Hematopoietic multipotent progenitor cell treated with erythropoietin and hydrocortisone succinate and interleukin-3 and kit ligand, for 4 days (in vitro differentiated cells): ENCODE measurements at places on chromosomes 16 and 17.

- no peak for DNase-seq
These were observed 11.6 kb downstream of the KRTAP9-7 start for GRCh38 chr17:41287050-41287449.

DNA sequence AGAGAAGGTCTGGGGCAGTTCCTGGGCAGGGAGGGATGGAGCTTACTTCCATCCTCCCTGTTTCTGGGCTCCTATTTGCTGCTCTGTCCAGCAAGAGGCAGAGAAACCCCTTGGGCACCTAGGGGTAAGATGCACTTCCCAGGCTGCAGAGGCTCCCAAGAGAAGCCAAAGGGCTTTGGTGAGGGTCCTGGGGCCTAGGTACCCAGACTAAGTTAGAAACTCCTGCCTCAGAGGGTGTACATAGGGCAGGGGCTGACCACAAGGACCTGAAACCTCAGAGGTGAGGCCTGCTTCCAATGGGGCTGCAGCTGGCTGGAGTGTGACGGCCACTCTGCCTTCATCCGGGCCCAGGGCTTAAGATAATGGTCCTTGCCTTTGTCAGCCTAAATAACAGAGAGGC, 1.6 kb upstream of the ARMC7 start:
- no peak for DNase-seq

GRCh38 chr17:9371019-9371418, 204.6 kb downstream of the STX8 start:
- no peak for DNase-seq

GRCh38 chr16:72221630-72222024, 49.7 kb upstream of the PMFBP1 start:
- no peak for DNase-seq

- DNase-seq: peak; percentile 43
These were observed 9.9 kb downstream of the CYGB start for GRCh38 chr17:76527430-76528111.

DNA sequence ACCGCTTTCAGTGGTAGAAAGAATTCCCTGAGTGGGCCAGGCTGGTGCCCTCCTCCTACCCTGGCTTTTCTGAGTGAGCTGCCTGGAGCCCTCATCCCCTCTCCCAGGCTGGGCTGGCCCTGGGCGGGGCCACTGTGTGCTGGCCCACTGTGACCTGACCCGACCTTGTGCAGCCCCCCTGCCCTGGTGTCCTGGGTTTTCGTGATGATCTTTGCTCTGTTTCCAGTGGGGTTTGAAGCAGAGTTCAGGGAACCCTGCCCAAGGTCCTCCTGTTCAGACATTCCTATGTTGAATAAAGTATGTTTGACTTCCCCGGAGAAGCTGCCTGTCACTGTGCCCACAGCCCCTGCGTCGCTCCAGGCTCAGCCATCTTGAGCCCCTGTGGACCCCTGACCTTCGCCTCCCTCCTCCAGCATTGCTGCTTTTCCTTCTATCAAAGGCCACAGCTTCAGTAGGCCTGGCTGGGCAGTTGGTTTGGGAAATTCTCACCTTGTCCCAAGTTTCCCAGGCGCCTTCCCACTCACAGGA, 13.7 kb upstream of the NAGLU start:
- no peak for DNase-seq

DNA sequence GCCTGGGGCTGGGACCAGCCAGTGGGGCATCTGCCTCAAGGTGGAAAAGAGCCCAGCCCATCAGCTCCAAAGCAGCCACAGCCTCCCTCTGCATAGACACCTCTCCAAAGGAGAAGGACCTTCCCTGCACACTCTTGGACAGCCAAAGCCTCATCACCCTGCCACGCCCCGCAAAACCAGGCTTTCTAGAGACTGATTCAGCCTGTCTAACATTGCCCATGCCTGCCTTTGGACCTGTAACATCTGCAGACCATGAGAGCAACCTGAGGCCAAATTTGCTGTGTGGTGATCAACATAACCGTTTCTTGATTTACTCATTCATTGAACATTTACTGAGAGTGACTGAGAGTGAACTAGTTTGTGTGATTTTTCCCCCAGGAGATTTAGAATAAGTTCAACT, 219.7 kb upstream of the HSBP1 start:
- no peak for DNase-seq

- peak; percentile 66 for DNase-seq
These were observed 14.9 kb downstream of the RCVRN start for GRCh38 chr17:9890124-9890523.

DNA sequence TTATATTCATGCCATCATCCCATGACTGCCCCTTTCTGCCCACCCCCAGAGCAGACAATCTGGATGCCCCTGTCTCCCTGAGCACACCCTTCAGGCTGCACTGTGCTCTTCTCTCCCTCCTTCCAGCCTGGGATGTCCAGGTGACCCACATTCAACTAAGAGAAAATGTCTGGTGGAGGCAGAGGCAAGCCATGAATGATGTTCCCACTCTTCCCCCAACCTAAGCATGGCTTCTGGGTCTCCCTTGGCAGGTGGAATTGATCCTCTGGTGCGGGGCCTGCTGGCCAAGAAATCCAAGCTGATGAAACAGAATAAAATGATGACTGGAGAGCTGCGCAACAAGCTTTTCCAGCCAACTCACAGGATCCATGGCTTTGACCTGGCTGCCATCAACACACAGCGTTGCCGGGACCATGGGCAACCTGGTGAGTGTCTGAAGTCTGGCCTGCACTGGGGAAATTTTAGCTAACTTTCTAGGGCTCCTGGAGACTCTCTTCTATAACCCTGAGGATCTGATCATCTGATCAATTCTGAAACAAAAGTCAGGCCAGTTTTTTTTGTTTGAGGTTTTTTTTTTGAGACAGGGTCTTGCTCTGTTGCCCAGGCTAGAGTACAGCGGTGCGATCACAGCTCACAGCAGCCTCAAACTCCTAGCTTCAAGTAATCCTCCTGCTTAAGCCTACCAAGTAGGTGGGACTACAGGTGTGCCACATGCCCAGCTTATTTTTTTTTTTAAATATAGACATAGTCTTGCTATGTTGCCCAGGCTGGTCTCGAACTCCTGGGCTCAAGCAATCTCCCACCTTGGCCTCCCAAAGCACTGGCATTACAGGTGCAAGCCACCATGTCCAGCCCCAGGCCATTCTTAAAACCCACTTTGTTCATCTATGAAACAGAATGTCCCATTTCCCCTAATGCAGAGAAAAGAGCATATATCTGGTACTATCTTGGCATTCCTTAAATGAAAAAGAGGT, 14.5 kb downstream of the MPO start:
- peak; percentile 21 for DNase-seq

DNA sequence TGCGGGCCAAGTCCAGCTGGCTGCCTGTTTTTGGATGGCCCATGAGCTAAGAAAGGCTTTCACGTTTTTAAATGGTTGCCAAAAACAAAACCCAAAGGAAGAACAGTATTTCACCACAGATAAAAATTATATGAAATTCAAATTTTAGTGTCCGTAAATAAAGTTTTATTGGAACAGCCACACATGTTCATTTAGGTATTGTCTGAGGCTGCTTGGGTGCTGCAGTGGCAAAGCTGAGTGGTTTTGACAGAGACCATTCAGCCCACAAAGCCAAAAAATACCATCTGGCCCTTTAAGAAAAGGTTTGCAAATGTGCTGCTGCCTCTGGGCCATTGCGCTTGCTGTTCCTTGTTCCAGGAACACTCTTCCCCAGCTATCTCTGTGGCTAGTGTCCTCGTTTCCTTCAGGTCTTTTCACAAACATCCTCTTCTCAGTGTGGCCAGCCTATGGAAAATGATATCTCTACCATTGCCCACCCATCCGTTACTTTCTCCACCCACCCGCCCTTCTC, 232.9 kb upstream of the CIBAR2 start:
- DNase-seq: no peak

GRCh38 chr17:75308732-75309629, 19.7 kb upstream of the SLC25A19 start:
- DNase-seq: no peak

DNA sequence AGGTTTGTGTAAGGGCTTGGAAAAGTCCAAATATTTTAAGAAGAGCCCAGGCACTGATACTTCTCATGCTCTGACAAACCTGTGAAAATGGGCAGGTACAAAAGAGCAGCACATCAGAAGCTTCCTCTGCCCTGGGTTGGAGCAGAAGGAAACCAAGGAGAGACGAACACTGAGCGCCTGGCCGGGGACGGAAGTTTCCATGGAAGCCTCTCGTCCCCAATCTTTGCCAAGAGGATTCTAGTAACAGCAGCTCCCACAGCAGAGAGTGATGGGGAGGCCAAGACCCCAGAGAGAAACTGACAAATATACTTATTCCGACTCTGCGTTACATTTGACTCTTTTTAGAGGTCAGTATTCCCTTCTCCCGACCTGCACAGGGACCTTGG, 268.5 kb downstream of the C16orf95 start:
- DNase-seq: no peak

DNA sequence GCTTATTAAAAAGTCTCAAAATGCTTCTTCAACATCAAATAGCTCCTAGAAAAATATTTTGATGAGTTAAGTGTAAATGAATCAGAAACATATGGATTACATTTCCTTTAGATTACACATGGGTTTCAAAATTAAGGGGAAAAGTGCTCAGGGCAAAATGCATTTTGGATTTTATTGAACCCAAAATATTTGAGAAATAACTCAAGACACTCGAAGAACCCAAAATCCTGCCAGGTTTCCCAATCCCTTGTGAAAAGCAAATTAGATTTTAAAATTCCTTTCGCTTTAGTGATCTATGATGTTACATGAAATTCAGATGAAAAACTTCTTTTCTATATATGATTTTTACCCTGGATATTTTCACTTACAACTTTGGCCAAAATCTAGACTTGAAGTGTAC, 847.4 kb upstream of the SOX9 start:
- DNase-seq: no peak

DNA sequence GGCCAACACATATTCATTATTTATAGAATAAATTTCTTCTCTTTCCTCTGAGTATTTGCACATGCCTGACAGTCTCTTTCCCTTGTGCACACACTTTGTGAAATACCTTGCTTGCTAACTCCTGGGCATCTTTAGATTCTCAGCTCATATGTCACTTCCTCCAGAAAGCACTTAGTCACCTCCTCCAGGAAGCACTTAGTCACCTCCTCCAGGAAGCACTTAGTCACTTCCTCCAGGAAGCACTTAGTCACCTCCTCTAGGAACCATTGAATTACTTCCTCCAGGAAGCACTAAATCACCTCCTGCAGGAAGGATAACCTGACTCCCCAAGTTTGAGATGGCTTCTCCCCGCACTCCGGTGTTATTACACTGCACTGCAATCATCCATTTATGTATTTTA, 462.5 kb upstream of the EEF2KMT start:
- peak; percentile 2 for DNase-seq

- no peak for DNase-seq
These were observed 22.6 kb downstream of the NTAN1 start for GRCh38 chr16:15033309-15033707.

DNA sequence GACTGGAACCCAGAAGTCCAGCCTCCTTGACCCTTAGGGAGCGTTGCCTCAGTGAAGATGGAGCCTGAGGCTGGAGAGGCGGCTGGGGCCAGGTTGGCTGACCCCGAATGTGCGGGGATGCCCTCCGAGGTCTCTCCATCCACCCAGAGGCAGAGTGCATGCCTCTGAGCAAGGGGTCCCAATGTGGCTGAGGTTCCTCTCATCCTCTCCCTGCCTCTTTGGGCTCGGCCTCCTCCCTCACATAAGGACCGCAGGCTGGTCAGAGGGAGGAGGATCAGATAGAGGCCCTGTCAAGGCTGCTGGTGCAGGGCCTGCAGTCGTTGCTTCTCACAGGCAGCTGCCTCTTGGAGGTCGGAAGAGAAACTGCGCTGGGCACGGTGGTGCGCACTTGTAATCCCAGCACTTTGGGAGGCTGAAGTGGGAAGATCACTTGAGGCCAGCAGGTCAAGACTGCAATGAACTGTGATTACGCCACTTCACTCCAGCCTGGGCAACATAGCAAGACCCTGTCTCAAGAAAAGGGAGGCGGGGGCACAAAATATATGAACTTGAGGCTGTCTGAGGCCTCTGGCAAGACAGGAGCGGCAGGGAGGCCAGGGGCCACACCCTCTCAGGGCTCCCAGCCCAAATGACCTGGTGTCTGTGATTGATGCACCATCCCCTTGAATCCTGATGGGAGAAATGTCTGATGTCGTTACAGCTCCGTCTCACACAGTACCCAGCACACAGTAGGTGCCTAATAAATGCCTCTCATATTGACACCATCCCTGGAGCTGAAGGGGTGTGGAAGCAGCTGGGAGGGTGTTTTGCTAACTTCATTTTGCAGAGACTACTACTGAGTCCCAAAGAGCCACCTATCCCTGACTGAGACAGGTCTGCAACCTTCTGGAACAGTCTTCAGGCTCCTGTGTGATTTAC, 220.1 kb upstream of the GSE1 start:
- DNase-seq: peak; percentile 33

DNA sequence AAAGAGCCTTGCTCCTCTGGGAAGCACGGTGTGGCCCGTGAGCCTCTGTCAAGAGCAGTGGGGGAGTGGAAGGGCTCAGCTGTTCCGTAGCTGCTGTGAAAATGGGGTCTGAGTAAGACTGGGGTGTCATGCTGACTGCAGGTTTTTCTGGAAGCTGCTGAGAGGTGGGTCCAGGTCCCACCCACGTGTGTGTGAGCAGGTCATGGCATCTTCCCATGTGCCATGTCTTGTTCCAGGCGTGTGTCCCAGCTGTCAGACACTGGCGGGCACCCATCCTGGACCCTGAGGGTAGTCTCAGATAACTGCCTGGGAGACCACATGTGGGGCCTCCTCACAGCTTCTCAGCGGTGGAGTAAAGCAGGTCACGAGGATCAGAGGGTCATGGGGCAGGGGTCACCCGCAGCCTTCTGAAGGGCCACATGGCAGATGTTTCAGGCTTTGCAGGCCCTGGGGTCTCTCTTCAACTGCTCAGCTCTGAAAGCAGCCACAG, 92.9 kb downstream of the NPIPB11 start:
- no peak for DNase-seq

GRCh38 chr16:86772671-86773353, 194.5 kb downstream of the FOXL1 start:
- DNase-seq: no peak

- DNase-seq: no peak
These were observed 19.2 kb downstream of the FLOT2 start for GRCh38 chr17:28878158-28878910.

DNA sequence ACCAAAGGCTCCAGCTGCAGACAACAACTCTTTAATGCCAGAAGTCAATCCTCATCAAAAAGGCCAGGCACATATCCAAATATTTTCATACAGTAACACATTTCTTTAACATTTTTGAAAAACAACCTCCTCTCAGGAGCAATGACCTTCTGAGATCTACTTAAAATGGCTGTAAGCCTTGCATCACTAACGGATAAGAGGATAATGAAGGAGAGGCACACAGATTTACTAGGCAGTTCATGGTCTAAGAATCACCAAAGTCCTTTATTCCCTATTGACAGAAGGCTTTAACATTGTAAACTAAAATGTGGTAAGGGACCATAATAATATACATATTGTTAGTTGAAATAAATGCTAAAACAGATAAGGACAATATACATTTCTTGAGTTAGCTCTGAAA, 114.7 kb downstream of the USP32 start:
- no peak for DNase-seq

- no peak for DNase-seq
These were observed 23.8 kb downstream of the AKAP1 start for GRCh38 chr17:57108671-57109392.
